M059J (cell line): ENCODE measurements at places on chromosomes 11 and 22. TPM values are rescaled to one million over a fixed set of nuclear protein-coding genes. Genes with fewer than 3 reads are reported as not detected.
A peak's percentile ranks its signal among the peaks of the same experiment; 100 is the strongest.

DNA sequence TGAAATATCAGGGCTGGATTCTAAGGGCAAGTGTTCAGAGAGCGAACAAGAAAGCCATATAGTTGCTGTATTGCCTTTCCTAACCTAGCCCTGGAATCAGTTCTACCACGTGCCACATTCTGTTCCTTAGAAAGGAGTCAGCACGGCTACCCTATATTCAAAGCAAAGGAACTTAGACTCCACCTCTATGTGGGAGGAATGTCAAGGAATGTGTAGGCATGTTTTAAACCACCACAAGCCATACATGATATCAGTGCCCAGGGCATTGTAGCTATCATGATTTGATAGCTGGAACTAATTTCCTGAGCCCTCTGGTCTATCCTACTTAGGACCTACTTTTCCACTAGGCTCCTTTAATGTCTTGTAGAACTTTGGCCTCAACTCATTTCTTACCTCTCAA is 2.5 kb upstream of the EIF4ENIF1 start:
- no peak for DNase-seq

DNA sequence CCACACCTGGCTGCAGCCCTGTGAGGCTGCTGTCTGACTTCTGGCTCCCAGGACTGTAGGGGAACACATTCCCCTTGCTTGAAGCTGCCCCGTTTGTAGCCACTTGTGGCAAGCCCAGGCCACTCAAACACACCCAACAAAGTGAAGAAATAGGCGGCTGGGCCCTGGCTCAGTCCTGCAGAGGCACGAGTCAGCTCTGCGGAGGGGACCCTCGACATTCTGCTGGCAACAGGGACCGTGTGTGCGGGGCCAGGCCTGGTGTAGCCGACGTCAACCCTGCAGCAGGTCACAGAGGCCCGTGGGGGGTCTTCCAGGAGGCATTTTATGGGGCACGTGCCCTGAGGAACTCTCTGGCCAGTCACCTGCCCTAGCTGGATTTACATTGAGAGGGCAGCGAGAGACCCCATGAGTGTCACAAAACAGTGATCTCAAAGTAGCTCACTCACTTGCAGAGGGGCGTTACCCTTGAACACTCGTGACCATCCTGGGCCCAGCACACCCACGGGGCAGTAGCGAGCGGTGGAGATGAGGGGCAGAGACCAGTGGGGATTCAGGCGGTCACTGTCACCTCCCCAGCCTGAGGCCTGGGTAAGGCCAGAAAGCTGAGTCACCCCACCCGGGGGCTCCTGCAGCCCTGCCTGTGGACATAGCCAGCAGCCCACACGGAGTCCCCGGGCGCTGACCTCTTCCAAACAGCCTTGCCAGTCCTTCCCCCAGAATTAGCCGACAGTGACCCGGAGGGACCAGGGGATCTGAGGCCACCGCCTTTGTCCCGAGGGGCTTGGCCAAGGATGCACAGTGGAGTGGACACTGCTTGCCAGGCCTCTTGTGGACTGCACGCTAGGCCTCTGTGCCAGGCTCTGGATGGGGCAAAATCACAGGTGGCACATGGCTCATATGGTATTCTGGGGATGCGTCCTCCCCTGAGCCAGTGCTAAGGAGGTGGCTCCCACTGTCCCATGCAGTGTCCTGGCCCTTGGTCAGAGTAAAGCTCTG is 139.5 kb downstream of the CTTN start:
- no peak for DNase-seq

- DNase-seq, result no peak
Measured at GRCh38 chr11:95398437-95399112, 167.6 kb upstream of the SESN3 start.

DNA sequence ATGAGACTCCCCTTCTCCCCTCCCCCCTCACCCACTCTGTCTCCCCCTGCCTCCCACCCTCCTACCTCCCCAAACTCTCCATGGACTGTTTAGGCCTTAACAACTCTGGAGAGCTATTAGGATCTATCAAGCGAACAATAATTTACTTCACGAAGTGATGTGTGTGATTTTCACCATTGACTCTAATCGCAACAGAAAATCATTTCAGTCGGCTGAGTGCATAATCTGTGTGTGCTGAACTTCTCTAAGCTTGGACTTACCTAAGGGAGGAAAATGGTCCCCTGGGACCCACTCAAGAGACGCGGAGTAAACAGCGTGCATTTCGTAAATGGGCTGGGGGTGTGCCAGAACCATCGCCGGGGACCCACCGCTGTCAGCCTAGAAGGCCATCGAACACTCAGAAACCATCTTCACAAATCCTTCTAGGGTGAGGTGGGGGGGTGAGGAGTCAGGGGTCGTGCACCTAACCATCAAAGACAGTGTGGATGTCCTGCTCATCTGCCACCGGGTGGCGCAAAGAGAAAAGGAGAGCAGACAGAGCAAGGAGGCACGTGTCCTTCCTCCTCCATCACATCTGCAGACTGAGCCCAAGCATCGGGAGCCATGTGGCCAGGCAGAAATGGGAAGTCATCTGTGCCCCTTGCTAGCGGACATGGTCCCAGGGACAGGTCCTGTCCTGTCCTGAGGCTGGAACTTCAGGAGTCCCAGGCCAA is 62.1 kb upstream of the NUP50 start:
- peak; percentile 63 for DNase-seq

GRCh38 chr11:16763746-16764145 is 25.3 kb downstream of the C11orf58 start:
- DNase-seq, result no peak

Gene CD3D
- total RNA-seq, result not detected in 2 replicates

Gene SYT8
- not detected in 2 replicates for total RNA-seq

Gene ADM2
- total RNA-seq, result 0.15 TPM in 1 of 2 replicates, not detected in the other

GRCh38 chr11:42271306-42271705 is 811.9 kb upstream of the LRRC4C start:
- no peak for DNase-seq

GRCh38 chr11:70618431-70619101 is 220.2 kb downstream of the CTTN start:
- no peak for DNase-seq

GRCh38 chr11:79018371-79018849 is 422.4 kb downstream of the TENM4 start:
- DNase-seq, result peak; percentile 79

Gene CHRM1
- total RNA-seq, result not detected in 2 replicates

Gene ZNF280A
- total RNA-seq, result not detected in 2 replicates

DNA sequence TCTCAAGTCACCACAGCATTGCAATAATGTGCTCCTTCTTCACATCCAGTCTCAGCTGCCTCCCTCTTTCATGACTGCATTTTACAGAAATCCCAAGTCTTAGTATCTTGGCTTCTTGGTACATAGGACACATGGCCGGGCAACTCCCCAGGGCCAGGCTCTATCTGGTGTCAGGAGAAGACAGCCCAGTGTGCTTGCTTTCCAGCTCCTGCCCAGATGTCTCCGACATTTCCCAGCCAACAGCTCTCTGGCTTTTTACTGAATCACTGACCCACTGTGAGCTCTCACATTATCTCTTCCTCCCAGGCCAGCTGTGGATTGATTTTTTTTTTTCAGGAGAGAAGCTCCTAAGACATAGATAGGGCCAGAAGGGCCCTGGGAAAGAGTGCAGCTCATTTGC is 346.0 kb upstream of the C11orf87 start:
- no peak for DNase-seq

Gene NRGN
- total RNA-seq, result 12.1 and 21.2 TPM in 2 replicates

Gene RBMXL2
- not detected in 2 replicates for total RNA-seq

DNA sequence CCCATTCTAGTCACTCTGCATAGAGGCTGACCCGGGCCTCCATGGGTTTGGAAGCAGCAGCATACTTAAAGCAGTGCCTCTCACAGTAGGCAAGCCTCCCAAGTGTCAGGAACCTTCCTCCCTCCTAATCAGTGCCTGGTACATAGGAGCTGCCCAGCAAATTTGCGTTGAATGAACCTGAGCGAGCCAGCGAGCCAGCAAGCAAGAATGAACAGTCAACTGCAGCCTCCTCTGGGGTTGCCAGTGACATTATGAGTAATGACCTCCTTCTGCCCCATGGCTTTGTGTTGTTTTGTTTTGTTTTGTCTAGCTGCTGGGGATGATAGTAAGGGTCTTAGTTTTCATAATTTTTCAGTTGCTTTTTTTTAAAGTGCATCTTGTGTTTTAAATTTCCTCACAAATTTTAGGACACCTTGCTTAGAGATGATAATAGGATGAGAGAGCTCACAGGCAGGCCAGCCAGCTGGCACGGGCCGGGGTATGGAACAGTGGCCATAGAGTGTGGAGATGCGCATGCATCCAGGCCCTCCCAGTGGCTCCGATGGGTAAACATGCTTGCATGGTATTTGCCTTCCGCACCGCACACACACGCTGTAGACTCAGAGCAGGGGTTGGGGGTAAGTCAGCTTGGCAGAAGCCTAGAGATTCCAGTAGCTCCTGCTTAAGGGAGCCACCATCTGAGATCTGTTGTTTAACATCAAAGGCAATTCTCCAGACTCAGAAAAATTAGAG is 36.1 kb downstream of the TTC12 start:
- no peak for DNase-seq
